ENCODE measurements at places on chromosomes 2 and 18.

- DNase-seq, result no peak
These were observed 45.6 kb upstream of the LPIN2 start for GRCh38 chr18:3058328-3059191.

DNA sequence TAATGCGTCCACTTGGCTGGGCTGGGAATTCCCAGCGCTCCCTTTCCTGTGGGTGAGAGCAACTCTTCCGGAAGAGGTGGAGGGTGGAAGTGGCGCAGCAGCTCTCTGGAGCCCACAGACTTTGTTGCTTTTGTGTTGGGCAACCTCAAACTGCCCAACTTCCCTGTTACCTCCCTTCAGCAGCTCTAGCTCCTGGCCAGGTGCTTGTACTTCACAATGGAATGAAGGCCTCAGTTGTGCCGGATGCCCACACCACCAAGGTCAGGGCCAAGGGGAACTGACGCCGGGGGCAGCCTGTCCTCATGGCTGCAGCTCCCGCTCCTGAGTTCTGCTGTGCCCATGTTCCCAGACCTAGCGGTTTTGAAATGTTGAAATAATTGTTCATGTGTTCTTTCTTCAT is 322.9 kb downstream of the GALR1 start:
- DNase-seq, result no peak

DNA sequence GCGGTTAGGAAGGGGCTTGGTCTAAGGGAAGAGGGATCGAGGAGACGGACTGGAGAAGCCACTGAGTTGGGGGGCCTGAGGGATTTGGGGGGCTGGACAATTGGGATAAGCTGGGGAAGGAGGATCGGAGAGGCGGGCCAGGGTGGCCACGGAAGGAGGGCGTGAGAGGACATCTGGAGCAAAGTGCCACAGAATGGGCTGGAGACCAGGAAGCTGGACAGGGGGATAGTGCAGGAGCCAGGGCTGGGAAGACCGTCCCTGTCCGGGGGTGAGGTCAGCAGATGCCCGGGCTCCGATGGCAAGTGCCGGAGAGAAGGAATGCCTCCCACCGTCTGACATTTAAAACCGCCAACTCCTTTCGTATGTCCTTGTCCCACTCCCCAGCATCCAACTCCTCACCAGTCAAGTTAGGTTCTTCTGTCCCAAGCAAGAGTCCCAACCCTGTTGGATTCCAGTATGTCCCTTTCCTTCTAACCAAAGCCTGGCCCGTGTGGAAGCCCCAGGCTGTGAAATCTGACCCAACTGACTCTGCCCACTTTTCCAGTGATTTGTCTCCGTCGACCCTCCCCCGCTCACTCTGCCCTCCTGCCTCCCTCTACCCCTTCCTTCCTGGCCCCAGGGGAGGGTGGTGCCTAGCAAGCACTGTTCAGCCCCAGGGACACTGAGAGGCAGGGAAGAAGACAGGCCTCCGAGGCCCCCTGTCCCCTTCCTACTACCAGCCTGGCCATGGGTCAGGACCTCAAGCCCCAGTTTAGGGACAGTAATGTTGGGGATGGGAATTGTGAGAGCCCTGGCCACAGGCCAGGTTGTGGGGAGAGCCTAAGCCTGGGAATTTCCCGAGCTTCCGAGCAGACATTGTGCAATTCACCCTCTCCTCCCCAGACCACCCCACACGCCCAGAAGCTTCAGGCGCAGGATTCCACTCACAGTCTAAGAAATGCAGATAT is 31.5 kb upstream of the TMBIM1 start:
- DNase-seq, result no peak

DNA sequence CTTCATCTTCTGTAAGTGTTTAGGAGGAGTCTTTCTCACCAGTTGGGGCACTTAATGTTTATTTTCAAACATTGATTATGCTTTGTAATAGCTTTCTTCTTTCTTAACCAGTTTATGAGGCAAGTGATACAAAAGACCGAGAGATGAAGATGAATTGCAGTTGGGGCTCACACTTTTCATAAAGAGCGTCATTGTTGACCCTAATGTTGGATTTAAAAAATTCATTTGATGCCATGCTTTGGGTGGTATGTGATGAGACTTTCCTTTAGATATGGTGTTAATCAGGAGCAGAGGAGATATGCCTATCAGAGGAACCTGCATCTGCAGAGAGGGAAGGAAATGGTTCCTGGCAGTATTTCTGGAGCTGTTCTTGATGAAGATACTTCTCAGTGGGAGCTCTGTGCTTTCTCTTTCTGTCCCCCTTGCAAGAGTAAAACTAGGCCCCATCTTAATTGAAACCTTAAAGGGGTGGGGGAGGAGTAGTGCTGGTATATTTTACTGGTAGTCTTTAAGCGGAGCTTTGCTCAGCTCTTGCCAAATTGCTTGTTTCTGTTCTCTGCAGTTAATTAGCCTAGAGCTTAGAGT is 2.3 kb downstream of the EML4 start:
- DNase-seq, result no peak

DNA sequence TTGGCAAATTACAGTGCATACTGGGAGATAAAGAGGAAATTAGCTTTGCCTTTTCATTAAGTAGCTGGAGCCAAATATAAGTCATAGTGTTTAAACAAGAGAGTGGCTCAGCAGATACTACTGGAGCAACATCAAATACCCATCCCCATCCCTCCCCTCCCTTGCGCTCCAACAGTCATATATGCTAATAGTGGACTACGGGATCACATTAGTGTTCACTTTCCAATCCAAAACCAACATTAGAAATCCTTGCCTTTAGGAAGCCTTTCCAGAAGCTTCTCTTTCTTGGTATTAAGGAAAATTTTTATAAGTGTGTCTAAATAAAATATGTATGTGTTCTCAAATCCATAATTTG is 1669.3 kb downstream of the SUCLG1 start:
- no peak for DNase-seq

DNA sequence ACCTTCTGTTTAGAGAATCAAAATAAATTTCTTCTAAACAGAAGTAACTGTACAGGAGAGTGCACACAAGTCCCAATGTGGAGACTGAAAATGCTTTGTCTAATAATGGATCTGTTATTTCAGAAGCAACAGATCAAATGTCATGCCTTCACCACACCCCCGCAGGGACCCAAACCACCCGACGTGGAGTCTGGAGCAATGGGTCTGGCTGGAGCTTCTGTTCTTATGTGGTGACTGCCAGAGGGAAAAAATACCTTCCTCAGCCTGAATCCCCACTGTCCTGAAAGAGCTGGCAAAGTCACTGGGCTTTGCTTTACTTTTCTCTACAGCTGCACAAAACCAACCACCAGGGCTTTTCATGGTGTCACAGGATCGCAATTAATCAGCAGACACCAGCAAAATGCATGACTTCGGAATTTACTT is 119.0 kb upstream of the ZFP36L2 start:
- no peak for DNase-seq

DNA sequence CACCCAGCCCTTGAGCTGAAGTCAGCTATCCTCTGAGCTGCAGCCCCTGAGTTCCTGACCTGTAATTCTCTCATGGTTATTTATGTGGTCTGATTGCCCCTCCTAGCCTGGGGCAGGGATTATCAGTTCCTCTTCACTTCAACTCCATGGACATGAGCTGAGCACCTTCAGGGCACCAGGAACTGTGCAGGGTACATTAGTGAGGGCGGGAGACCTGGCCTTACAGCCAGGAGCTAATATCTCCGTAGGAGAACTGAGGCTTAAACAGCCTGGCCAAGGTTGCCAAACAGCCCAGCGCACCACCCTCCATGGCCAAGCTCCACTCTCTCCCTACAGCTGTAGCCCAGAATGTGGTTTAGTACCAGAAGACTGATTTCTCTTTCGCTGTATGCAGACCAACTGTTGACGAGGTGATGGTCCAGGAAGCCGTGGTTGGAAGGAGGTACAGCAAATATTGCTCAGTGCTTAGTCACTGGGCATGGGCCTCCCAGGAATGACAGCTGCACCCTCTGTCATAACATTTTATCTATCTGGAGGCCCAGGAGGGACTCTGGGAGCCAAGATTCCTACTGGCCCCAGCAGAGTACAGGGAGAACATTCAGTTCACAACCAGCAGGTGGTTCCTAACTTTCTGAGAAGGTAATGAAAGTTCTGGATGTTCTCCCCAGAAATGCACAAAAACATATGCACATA is 228.7 kb upstream of the SIX2 start:
- no peak for DNase-seq

- no peak for DNase-seq
These were observed 6.9 kb downstream of the ALLC start for GRCh38 chr2:3664925-3665324.

- DNase-seq, result no peak
These were observed 302.5 kb downstream of the NRXN1 start for GRCh38 chr2:50729306-50730049.

DNA sequence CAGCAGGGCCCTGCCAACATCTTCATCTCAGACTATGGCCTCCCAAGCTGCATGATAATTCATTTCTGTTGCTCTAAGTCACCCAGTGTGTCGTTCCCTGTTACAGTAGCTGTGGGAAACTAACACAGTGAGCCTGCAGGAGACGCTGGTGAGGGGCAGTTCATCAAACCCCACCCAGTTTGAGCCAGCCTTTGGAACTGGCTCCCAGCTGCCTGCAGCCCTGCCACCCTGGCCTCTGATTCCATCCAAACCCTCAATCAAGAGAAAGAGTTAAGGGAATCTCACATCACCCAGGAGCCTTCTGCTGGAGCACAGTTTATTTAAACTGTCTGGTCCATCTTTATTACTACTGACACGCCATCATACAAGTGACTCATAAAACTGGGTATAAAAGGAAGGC is 64.9 kb upstream of the ZCCHC2 start:
- DNase-seq, result no peak

DNA sequence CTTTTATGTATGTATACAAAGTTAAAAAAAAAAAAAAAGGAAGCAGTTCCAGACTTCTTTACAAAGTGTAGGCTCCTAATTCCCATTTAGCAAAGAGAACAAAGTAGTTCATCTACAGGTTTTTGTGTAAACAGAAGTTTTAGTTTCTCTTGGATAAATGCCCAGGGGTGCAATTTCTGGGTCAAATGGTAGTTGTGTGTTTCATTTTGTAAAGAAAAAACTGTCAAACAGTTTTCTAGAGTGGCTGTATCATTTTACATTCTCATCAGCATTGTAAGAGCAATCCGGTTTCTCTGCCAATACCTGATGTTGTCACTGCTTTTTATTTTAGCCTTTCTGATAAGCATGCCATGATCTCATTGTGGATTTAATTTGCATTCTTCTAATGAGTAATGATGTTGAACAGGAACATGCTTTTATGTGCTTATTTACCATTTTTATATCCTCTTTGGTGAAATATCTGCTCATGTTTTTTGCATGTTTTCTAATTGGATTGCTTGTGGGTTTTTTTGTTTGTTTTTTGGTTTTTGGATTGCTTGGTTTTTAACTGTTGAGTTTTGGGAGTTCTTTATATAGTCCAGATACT is 16.6 kb upstream of the PSME4 start:
- DNase-seq, result no peak

- no peak for DNase-seq
These were observed 67.0 kb downstream of the SP3 start for GRCh38 chr2:173898178-173898668.

GRCh38 chr2:174561283-174561971 is 36.2 kb downstream of the WIPF1 start:
- no peak for DNase-seq

DNA sequence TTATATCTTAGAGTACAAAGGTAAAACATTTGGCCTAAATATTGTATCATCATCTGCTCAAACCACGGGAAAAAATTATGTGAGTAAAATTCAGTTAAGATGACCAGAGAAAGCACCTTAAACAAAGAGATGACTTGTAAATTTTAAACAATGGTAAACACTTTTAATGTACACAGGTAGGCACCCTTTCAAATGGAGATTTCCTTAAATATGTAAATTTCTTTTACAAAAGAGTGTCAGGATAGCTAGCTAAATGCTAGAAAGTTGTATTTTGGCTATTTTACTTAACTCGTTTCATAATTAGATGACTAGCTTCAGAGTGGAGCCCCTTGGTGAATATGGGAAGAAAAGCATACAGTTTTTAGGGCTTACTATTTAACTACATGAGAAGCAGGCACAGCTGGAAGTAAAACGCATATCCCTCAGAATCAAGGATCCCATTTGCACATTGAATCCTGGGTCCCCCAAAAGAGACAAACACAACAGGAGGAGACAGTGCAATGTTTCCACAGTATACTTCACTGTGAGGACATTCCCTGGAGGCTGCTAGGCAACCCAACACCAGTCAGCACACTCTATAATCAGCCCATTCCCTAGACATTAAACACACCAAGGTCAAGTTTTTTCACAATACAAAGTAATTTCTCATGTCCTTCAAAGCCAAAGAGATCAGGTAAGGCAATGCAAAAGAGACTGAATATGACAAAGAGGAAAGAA is 1154.4 kb downstream of the DPP10 start:
- no peak for DNase-seq

- no peak for DNase-seq
These were observed 140.4 kb downstream of the ANKRD44 start for GRCh38 chr2:197170208-197170607.

DNA sequence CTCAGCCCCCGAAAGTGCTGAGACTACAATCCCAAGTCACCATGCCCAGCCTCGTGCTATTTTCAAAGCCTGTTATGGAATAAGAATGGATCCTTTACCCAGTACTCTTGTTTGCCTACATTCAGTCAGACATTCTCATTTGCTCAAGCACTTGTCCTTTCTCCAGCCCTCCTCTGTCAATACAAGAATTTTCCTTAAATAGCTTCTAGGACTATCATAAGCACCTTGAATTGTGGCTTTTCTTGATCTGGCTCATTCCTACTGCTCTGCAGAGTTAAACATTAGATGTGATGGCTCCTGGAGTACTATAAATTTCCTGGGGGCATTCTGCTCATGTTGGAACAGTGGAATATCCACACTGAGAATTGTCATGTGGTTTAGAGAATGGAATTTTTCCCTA is 506.1 kb downstream of the ARHGAP15 start:
- no peak for DNase-seq
